Left colon (tissue), 2 donors: ENCODE measurements at places on chromosomes 1 and 21.

GRCh38 chr1:225253173-225253572 is 174.7 kb downstream of the LBR start:
- no peak for DNase-seq

DNA sequence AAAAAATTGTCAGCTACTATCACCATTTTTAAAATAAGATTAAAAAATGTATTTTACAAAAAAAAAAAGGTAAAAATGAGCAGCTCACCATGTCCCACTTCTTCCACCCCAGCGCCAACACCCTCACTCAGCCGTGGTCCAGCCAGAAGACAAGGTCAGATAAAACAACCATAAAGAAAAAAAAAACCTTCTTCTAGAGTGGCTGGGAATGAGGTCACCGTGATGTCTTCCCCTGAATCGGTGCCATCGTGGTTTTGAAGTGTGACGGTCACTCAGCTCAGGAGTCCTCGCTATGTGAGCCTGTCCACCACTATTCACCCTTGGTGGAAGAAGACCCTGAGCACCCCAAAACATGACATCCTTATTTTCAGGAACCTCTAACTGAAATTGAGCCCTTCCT is 38.1 kb downstream of the B3GALT5 start:
- DNase-seq, result no peak

GRCh38 chr1:186839041-186839400 is 10.3 kb downstream of the PLA2G4A start:
- no peak for DNase-seq

DNA sequence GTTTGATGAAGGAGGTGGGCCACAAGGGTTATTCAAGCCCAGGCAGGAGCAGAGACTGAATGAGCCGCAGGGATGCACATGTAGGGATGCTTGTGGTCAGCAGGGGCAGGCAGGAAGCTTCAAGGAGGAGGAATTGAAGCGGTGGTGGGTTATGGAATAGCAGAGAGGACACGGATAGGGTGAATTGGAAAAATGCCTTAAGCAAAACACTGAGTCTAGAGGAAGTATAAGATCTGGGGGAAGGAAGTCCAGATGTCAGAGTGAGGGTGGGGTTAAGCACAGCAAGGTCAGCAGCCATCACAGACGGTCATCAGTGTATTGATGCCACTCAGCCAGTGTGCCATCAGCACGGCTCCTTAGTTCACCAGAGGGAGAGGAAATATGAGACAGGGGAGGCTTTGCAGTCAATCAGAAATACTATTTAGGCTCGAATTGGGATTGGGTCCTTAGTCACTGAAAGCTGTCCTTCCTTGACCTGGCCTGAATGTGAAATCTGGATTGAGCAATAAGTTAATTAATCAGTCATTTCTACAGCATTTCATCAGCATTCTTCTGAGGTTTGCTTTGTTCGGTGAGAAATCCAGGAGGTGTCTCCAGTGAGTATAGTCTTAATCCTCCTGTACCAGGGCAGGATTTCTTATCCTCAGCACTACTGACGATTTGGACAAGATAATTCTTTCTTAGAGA is 6.0 kb upstream of the LCE1F start:
- no peak for DNase-seq

DNA sequence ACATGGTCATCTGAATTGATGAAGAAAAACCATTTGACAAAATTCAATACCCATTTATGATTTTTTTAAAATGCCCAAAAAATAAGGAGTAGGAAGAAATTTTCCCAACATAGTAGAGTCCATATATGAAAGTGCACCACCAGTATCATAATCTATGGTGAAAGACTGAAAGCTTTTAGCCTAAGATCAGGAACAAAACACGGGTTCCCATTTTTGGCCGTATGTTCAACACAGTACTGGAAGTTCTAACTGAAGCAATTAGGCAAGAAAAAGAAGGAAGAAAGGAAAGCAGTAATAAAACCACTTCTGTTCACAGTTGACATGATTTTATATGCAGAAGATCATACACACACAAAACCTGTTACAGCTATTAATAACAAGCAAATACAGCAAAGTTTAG is 227.8 kb upstream of the RAB4A start:
- DNase-seq, result no peak

DNA sequence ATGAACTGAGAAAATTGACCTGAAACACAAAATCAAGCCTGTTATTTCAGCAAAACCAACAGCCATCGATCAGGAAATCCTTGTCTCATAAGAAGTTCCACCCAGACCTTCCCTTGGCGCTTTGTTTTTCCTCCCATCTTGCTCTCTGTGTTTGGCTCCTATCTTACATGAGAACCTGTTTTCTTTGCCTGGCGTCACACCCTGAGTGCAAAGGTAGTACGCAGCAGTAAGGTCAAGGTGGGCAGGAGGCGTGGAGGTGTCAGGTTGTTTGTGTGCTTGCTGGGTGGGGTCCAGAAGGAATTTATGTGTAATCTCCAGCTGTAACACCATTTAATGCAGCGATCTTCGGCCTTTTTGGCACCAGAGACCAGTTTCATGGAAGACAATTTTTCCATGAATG is 50.5 kb downstream of the C1orf21 start:
- DNase-seq, result peak; percentile 61

- DNase-seq, result no peak
Measured at GRCh38 chr21:41562101-41563000, 54.4 kb upstream of the TMPRSS2 start.

DNA sequence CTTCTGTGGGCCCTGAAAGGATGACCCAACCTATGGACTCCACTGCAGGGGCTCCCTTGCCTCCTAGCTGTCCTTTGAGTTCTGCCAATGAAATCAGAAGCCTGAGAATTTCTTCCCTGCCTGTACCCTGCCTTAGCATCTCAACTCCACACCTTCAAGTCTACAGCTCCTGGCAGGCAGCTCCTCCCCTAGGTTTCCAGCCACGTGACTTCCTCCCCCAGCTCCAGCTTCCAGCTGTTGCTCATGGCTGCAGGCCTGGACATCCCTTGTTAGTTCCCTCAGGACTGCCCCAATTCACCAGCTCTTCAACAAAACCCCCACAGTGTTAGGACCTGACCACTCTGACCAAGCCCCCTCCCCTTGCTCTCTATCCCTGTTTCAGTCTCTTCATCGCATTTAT is 2.4 kb downstream of the RCAN1 start:
- no peak for DNase-seq

DNA sequence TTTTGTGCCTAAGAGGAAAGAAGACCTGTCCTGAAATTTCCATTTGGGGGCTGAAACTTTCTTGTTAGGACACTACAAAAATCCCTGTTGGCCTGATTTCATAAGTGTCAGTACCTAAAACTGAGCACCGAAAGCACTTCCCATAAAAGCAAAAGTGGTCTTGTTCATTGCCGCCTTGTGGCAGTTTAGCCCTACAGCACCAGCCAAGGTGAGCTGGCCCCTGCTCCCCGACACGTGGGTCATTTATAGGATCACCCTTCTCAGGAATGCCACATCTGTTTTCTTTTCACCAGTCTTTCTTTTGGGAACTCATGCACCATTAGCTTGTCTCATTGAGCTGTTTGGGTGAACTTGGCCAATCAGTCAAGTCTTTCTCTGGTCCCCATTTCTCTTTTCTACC is 155.8 kb upstream of the KAZN start:
- DNase-seq, result no peak

- peak; percentile 36 for DNase-seq
Measured at GRCh38 chr1:26970810-26971209, 10.5 kb upstream of the KDF1 start.

- DNase-seq, result no peak
Measured at GRCh38 chr1:197466813-197467212, 198.8 kb downstream of the CRB1 start.

DNA sequence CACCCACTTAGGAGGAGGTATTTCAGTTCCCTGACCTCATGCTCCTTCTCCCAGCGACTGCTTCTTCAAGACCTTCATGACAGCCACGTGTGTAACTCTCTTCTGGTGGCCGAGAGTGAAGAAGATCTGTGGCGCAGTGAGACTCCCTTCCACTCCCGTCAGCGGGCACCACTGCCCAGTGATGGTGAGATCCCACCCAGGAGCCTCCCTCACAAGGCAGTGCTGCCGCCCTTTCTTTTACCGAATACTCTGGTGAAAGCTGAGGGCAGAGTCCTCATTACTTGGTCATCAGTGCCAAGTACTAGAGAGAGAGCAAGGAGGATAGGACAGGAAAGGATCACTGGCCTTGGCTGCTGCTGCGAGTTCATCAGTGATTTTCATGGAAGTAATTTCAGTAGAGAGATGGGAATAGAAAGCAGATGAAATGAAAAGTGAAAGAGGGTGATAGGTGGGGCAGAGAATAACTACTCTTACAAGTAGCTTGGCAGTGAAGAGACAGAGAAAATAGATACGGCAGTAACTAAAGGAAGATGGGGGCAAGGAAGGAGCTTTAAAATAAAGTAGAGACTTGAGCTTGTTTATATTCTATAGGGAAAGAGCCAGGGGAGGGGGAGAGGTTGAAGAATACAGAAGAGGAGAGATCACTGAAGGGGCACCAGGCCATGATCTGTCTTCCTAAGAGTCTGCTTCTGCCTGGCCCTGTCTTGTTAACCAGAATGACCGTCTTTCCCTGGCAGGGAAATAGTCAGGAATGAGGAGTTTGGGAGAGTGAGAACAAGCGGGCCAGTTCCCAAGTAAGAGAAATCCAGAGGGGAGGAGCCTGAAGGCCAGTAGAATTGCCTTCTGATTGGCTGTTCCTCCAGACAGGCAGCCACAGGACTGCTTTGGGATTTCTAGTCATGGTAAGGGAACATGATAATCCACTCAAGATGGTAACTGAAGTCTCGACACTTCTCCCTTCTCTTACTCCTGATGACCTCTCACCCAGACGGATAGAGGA is 18.3 kb downstream of the HYI start:
- peak; percentile 5 for DNase-seq

DNA sequence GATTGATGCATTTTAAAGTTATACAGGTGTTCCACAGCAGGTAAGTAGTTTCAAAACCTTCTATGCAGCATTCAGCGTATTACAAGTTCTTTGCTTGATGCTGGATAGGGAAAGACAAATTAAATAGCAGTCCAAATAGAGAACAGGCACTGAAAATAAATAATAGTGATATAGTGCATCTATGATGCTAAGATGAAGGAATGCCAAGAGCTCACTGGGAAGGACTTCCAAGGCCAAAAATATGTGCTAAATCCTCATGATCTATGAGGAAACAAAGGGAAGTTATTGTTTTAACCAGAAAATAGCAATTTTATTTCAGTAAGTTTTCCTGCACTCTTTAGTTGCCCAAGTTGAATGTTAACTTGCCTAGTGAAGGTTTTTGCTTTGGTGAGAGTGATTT is 127.8 kb upstream of the GREM2 start:
- no peak for DNase-seq

DNA sequence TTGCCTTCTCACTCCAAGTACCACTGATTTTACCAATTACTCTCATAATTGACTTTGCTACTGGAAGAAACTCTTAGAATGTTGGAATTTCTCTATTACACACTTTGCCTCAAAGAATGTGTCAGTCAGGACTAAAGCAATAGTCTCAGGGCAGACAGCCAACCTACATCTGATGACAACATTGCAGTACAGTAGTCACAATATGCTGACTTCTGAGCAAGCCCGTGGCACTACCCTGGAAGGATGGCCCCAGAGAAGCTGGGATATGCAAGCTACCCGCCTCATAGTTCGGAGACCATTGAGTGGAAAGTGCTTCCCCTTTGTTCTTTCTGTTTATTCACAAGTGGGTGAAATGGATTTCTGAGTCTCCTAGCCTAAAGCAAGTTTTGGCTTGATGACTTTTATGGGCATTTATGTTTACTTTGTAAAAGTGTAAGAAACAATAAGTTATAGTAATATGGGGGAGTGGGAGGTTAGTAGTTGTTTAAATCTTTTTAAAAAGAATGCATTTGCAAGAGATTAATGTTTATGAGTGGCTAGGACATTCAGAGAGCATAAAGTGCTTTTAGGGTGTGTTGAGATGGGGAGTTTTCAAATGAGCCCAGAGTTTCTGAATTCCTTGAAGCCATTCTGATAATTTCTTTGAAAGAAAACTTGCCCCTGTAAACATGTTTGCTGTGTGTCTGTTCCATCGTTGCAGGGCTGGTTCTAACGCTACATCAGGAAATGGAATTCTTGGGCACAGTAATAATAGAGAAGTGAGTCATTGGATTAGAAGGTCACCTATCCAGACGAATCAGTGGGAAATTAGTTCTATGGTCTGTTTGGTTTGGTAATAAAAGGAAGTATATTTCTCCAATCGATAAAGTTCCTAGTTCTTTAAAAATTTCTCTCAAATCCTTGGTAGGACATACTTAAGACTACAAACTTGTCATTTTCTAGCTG is 63.8 kb downstream of the LMO4 start:
- DNase-seq, result no peak

DNA sequence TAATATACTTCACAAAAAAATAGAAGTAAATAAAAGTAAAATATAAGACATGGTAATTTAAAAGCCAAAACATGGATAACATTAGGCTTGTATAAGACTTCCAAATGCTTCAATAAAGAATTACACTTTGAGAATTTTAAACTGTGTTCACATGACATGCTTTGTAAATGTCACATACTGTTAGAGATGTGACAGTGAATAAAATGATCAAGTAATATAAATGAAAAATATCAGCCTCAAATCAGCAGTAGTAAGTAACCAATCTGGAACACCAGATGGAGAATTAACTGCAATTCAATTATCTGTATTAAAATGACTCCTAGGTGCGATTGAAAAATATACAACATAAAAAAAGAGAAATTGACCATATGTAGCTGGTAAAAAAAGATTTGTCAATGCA is 1260.8 kb downstream of the BRINP3 start:
- no peak for DNase-seq

DNA sequence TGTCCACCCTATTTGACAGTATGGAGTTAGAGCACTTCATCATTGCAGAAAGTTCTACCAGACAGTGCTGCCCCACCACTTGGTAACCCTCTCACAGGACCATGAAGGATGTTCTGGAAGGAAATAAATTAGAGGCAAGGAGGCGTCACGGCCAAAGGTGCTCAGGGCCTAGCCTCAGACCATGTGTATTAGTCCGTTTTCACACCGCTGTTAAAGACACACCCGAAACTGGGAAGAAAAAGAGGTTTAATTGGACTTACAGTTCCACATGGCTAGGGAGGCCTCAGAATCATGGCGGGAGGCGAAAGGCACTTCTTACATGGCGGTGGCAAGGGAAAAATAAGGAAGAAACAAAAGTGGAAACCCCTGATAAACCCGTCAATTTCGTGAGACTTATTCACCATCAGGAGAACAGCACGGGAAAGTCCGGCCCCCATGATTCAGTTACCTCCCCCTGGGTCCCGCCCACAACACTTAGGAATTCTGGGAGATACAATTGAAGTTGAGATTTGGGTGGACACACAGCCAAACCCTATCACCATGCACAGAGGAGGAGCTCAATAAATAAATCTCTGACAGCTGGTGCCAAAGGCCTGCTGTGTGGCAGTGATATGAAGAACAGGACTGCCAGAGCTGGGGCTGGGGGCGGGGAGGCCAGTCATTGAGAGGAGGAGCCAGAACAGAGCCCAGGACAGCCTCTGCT is 75.8 kb downstream of the FHAD1 start:
- peak; percentile 85 for DNase-seq
